ENCODE measurements at places on chromosomes 3 and 15.

GRCh38 chr3:192409201-192409837 is 318.0 kb downstream of the FGF12 start:
- peak; percentile 8 for DNase-seq

GRCh38 chr3:27307566-27307965 is 61.6 kb downstream of the NEK10 start:
- DNase-seq, result no peak

DNA sequence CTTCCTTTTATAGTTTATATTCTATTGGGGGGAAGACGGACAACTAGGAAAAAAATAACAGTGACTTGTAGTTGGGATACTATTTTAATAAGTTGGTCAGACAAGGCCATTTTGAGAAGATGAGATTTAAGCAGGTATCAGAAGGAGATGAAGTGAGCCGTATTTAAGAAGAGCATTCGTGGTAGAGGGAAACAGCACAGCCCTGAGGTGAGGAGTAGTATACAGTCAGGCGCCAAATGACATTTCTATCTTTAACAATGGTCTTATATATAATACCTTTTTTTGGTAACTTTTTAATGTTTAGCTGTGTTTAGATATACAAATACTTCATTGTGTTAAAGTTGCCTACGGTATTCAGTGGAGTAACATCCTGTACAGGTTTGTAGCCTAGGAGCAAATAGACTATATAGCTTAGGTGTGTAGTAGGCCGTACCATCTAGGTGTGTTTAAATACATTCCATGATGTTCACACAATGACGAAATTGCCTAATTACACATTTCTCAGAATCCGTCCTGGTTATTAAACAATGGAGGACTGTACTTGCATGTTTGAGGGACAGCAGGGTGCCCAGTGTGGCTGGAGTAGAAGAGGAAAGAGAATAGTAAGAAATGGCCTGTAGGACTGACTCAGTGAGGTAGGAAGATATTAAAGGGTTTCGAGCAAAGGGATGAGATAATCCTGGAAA is 1.6 kb downstream of the NKTR start:
- no peak for DNase-seq

- DNase-seq, result peak; percentile 38
Measured at GRCh38 chr3:172442606-172443005, 5.7 kb downstream of the GHSR start.

Data from inflammatory macrophage treated with lipopolysaccharide for 4 hours (primary cell).